ENCODE measurements at places on chromosomes 16 and 17.

DNA sequence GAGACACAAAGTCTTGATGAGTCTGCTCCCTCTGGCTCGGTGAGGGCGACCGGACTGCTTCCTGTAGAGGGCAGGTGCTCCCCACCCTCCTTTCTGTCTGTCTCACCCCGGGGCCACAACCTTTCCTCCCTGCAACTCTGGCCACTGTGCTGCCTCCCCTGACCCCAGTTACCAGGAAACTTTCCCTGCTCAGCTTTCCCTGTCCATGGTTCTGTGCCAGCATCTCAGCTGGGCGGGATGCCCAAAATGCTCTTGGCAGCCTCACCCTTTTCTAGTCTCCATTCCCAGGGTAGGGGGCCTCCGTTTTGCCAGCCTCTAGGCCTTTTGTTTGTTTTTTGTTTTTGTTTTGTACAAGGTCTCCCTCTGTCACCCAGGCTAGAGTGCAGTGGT lies 1.4 kb downstream of the PLD2 start:
- no peak for DNase-seq

GRCh38 chr16:15529673-15530072 lies 95.3 kb downstream of the BMERB1 start:
- DNase-seq, result no peak

- DNase-seq, result no peak
Measured at GRCh38 chr17:40111221-40112128, 10.3 kb upstream of the MSL1 start.

DNA sequence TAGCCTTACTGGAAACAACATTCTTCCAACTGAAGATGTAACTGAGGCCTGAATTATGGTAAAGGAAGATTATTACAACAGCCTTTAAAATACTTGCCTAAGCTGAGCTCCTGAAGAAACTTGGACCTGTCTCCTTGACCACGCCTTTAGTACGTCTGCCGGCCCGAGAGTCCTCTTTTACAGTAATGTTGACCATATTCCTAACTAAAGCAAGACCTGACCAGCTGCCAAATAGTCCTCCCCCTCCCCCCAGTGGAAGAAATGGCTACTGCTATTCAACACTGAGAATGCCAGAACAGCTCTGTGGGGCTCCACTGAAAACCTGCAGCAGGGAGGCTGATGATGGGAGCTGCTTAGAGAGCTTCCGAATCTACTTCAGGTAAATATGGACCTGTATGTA lies 12.6 kb upstream of the FOXJ1 start:
- no peak for DNase-seq

DNA sequence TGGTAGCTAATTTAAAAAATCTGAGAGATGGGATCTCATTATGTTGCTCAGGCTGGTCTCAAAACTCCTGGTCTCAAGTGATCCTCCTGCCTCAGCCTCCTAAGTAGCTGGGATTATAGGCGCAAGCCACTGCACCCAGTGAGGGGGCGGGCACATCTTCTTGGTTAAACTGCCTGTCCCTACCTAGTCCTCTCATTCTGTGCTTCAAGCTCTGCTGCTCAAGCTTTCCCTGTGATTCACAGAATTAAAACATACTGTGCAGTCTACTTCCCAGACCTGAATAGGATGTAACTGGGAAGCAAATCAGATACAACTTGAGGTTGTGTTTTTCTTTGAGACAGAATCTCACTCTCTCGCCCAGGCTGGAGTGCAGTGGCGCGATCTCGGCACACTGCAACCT lies 2.3 kb downstream of the MRPL38 start:
- DNase-seq, result no peak

GRCh38 chr17:78474614-78475146 lies 96.2 kb downstream of the PGS1 start:
- DNase-seq, result no peak

DNA sequence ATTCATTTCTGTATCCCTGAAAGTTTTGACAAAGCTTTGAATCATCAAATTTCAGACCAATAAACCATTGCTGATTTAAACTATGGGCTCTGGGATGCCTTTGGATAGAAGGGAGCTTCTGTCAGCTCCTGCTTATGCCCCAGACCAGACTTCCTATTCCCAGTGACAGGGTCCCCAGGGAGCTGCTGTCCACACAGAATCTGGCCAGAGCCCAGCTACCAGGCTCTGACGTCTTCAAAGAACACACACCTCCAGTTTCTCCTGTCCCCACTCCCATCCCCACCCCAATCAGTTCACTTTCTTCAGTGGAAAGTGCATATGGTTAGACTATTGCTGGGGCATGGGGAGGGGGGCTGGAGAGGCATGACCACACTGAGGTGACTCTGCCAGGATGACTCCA lies 51.6 kb upstream of the SREBF1 start:
- no peak for DNase-seq

GRCh38 chr17:44389281-44389680 lies at the start of gene ITGA2B:
Gene ITGA2B (minus strand): TSS chr17:44389649. CDS start chr17:44389473, 176 bp downstream.
- DNase-seq, result no peak

DNA sequence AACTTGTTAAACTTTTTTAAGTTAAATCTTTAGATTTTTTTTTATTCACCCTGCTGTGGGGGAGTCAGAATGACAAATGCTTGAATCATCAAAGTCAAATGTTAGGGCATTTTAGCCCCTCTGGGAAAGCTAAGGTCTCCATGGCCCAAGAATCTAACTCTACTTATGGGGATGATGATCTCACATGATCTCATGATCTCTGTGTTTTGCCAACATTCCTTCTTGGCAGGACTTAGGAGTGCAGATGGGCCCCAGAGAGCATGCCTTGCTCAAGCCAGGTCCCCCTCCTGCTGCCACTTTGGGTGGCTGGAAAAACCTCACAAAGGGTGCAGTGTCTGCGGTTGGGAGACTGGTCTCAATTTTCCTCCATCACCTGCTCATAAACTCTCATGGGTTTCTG lies 108.6 kb downstream of the PRKCB start:
- DNase-seq, result no peak

GRCh38 chr16:79836144-79836543 lies 235.6 kb upstream of the MAF start:
- DNase-seq, result no peak

DNA sequence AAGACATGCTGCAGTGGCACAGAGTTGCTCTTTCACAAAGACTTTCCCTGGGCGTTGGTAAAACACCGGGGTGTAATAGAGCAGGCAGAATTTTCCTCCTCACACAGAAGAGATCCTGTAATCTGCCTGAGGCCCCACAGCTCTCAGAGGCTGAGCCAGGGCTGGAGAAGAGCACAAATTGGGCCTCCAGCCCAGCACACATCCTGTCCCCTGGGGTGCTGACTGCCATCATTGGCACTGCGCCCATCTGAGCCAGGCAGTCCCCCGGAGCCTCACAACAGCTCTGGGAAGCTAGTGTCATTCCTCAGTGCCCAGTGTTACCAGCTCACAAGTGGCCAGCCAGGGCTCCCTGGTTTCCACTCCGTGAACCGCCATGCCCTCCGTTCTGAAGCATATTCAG lies 119.4 kb downstream of the SOCS1 start:
- DNase-seq, result no peak

GRCh38 chr17:47937941-47938340 lies 3.4 kb upstream of the PNPO start:
- DNase-seq, result no peak

DNA sequence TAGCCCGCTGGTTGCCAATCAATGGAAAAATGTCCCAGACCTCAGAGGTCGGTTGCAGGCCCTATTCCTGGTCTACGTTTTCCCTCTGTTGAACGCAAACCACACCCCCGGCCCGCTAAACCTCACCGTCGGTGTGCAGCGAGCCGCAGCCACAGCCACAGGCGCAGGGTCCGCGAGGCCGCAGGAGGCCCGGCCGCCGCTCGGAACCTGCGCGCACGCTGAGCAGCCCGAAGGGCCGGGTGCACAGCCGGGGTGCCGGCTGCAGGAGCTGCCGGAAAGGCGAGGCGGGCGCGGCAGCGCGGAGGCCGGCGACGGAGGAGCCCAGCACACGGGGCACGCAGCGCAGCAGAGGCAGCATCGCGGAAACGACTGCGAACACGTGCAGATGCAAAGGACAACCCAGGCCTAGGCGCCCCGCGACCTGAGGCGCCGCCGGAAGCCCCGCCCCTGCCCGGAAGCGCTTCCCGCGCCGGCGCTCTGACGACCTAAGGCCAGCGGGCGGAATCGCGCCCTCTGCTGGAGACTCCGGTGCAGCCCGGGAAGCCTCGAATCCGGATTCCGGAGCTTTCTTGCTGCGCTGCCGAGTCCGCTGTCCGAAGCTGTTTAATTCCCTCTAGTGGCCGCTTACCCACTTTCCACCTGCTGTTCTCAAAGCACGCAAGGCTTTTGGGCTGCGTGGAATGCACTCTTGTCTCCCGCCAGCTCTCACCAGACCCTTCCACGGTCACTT lies at the start of gene C1QBP:
Gene C1QBP, minus strand, starts transcription at position 440 of the 730 bp plus-strand sequence. Its CDS starts 82 bp downstream, at position 358.
- peak; percentile 35 for DNase-seq

DNA sequence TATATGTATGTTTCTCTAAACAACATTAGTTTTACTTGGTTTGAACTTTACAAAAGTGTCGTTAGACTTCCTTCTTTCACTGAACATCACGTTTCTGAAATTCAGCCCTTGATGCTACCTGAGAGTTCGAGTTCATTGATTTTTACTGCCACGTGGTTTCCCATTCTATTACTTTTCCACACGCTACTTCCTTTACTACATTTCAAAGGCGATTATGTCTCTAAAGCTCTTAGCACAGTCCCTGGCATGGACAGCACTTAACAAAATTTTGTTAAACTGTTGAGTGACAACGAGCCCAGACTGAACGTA lies 15.9 kb upstream of the ARHGAP17 start:
- no peak for DNase-seq

GRCh38 chr17:6358131-6358530 lies 76.8 kb downstream of the AIPL1 start:
- no peak for DNase-seq

- DNase-seq, result peak; percentile 94
Measured at GRCh38 chr16:30378236-30379157, 3.9 kb downstream of the SEPTIN1 start.

GRCh38 chr17:70447588-70447987 lies 278.3 kb downstream of the KCNJ2 start:
- DNase-seq, result no peak

DNA sequence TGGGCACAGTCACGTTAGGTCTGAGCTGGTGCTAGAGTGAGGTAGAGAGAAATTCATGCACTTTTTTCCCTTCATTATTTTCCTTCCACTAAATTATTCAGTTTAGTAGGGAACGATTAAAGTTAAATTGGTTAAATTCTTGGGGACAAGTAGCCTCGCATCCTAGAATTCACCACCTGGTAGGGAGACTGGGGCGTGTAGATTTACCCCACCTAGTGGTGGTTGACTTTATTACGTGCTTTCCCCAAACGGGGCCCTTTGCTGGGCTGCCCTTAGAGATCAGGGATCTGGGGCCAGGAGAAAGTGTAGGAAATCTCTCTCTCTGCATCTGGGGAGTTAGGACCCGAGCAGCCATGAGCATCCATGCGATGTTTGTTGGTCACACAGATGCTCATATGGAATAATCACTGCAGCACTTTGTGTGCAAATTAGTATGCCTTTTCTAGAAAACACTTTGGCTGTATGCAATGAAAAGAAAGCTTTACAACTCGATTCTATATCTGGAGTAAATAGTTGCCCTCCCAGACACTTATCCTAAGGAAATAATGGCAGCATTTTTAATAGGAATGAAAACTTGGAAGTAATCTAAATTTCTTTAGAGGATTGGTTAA lies 107.0 kb downstream of the PLCG2 start:
- DNase-seq, result no peak

DNA sequence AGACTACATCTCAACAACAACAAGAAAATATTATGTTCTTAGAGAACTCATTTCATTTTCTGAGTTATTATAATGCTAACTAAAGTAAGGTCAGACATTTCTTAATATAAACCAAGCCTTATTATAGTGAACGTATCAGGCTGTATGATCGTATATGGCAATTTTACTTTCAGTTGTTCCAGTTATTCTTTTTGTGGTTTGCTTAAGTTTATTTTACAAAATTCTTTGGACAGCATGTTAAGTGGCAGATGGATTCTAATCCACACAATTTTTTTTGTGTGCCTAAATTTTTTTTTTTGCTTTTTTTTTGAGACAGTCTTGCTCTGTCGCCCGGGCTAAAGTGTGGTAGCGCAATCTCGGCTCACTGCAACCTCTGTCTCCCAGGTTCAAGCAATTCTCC lies 59.0 kb downstream of the VMP1 start:
- no peak for DNase-seq

- no peak for DNase-seq
Measured at GRCh38 chr17:11638700-11639265, 40.5 kb downstream of the DNAH9 start.
